Glomerular endothelial cell (primary cell): ENCODE measurements at places on chromosomes 3 and 15. TPM values are rescaled to one million over a fixed set of nuclear protein-coding genes. Genes with fewer than 3 reads are reported as not detected.
A peak's percentile ranks its signal among the peaks of the same experiment; 100 is the strongest.

The ACAP2 gene
- 39.8 and 41.6 TPM in 2 replicates for total RNA-seq

The LRRC2 gene
- 0.41 TPM in 1 of 2 replicates, not detected in the other for total RNA-seq

GRCh38 chr15:39586387-39587095 lies 5.7 kb downstream of the THBS1 start:
- DNase-seq = peak; percentile 37

- DNase-seq = no peak
Observed at GRCh38 chr15:68646156-68646555, 67.4 kb downstream of the CORO2B start.

GRCh38 chr3:170941551-170941950 lies 33.1 kb upstream of the EIF5A2 start:
- DNase-seq = peak; percentile 34

- DNase-seq = no peak
Observed at GRCh38 chr15:79657722-79658121, 225.6 kb downstream of the MINAR1 start.
